ENCODE measurements at places on chromosomes 1 and 21.

DNA sequence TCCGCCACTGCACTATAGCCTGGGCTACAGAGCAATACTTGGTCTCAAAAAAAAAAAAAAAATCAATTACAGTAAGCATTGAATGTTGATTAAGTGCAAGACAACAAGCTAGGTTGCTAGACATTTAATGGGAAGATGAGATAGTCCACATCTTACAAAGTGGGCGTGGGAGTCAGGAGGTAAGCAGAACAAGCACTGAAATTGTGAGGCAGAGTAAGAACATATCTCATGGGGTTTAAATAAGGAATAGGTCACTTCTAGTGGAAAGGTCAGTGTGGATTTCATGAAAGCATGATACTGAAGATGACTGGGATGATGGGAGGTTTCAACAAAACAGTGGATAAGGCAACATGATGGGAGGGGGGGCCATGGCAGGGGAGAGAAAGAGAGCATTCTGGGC is 1.9 kb upstream of the OLFML2B start:
- DNase-seq, result no peak

- DNase-seq, result no peak
Measured at GRCh38 chr1:167784876-167785550, 63.2 kb downstream of the MPZL1 start.

- DNase-seq, result no peak
Measured at GRCh38 chr1:65449214-65449823, 28.9 kb downstream of the LEPR start.

DNA sequence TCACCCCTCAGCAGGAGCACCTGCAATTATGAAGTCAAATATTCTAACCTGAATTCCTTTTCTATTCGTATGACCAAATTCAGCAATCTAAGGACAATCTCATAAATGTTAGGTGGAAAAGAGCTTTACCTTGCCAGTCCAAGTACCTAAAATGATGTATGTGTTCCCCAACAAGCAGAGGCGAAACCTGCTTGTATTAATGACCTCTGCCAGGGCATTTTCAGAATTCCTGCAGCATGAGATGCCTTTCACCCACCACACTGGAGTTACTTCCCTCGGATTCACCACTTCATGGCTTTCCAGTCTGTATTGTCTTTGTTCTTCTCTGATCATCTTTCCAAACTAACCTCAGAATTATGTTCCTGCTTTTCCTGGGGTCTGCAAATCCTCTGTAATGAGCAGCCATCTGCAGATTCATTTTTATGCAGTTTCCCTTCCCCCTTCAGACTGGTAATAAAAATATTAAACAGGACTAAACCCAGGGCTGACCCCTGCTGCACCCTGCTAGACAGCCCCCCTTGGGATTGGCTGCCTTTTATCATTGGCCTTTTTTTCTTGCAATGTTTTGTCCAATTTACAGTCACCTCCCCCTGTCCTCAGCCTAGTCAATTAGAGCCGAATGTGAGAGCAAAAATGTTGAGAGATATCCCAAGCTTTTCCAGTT is 26.6 kb upstream of the CASQ2 start:
- DNase-seq, result no peak

- no peak for DNase-seq
Measured at GRCh38 chr1:41468122-41468762, 16.2 kb downstream of the EDN2 start.

DNA sequence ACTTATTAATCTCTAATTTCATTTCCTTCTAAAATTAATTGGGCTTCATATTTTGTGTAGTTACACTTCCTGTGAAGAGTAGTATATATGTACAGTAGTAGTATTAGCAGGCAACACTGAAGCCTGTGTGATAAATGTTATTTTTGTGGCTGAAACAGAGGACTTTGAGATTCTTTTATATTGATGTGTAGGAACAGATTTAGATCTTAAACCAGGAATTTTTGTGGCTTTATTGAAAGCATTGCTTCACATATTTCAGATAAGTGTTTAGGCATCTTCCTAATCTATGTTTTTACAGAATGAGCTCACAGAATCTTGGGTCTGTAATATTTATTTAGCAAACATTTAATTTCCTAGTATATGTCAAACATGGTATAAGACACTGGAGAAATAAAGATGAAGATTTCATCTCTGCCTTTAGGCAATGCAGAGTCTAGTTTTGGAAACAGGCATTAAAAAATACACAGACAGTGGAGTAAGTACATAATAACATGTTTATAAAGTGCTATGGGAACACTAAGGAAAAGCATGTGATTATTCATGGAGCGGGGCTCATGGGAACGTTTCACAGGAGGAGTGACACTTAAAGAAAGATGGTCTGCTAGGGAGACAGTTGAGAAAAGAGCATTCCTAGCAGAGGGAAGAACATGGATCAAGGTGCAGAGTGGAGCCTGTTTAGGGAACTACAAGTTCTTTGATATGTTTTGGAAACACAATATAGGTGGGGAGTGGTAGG is 52.7 kb downstream of the MIGA1 start:
- DNase-seq, result no peak

DNA sequence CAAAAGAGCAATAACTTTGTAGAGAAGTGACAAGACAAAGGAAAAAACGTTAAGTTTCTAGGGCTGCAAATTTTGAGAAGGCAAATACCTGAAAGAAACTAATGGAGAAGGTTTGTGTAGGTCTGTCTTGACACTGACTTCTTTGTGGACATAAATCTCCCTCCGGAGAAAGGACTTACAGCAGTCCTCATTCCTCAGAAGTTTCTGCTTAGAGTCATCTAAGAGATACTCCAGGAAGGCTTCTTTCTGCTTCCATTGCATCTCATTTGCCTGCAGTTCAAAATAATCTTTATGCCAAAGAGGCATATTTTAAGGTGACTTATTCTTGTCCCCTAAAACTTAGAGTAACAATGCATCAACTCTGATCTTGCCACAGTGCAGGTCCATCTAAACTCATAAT is 4.4 kb upstream of the C4BPB start:
- no peak for DNase-seq

Measured in breast epithelium (tissue), 4 donors.